ENCODE measurements at places on chromosomes 1 and 21. TPM values are rescaled to one million over a fixed set of nuclear protein-coding genes. Genes with fewer than 3 reads are reported as not detected.
A peak's percentile ranks its signal among the peaks of the same experiment; 100 is the strongest.

DNA sequence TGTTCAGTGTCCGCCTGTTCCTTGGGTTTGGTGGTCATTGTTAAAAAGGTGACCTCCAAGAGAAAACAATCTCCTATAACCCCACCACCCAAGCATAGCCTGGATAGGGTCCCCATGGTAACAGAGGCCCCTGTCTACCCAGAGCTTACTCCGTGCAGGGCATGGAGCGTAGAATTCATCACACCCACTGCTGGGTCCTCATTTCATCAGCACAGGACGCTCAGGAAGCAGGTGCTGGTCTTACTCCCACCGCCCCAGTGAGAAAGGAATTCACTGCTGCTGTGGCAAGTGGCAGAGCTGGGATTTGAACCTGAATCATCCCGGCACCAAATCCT, 37.0 kb downstream of the ARHGEF10L start:
- H3K27me3 ChIP-seq, result no peaks in the 10 kb centered on the region
- no peaks in the 10 kb centered on the region for H3K4me1 ChIP-seq
- DNase-seq, result no peak
- no peak overlapping the region for H3K27ac ChIP-seq
- no peak overlapping the region for H3K4me3 ChIP-seq

- no peak for DNase-seq
- H3K27ac ChIP-seq, result no peak overlapping the region
- H3K36me3 ChIP-seq, result peaks cover 9% of the 10 kb centered on the region
- peaks cover 19% of the 10 kb centered on the region for H3K4me1 ChIP-seq
- no peaks in the 10 kb centered on the region for H3K27me3 ChIP-seq
Observed at GRCh38 chr1:41513383-41513735, 28.9 kb upstream of the EDN2 start.

DNA sequence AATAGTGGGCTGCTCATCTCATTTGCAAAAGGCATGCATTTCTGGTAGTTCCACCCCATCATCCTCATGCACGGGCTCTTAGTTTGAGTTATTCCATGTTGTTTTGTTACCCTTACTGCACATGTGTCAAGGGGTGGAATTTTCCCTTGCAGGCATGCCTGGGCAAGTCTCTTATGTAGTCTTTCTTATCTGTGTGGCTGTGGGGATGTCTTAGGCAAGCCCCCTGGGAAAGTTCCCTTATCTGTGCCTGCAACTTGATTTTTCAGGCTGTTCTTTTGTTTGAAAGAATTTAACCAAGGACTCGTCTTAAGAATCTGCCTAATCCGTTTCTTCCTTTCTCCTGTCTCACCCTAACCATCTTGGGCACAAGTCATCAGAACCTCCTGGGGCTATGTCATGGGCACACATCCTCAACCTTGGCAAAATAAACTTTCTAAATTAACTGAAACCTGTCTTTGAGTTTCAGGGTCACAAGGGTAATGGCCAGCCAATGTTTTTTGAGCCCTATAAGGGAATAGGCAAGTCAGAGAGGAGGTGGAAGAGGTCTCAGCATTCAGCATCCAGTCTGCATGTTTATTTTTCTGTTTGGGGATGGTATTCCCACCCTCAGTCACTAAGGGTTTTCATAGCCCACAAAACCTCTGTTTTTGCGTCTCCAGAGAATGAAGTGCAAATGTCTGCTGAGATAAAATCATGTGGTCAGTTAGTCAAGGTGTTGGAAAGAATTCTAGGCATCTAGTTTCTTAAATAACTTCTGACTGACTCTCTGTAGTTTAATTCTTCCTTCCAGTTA, 579.7 kb downstream of the PLA2G4A start:
- H3K36me3 ChIP-seq, result no peaks in the 10 kb centered on the region
- H3K4me3 ChIP-seq, result no peak overlapping the region
- no peak overlapping the region for H3K27ac ChIP-seq
- no peak for DNase-seq
- no peaks in the 10 kb centered on the region for H3K4me1 ChIP-seq

GRCh38 chr1:33984906-33985565, 121.2 kb downstream of the HMGB4 start:
- peaks cover 16% of the 10 kb centered on the region for H3K4me1 ChIP-seq
- peaks cover 7% of the 10 kb centered on the region for H3K36me3 ChIP-seq
- DNase-seq, result no peak
- no peak overlapping the region for H3K4me3 ChIP-seq
- peak overlapping the region; percentile 45 for H3K27ac ChIP-seq
- no peaks in the 10 kb centered on the region for H3K27me3 ChIP-seq

- H3K4me3 ChIP-seq, result no peak overlapping the region
- H3K27me3 ChIP-seq, result peaks cover 24% of the 10 kb centered on the region
- H3K27ac ChIP-seq, result no peak overlapping the region
- H3K4me1 ChIP-seq, result no peaks in the 10 kb centered on the region
Observed at GRCh38 chr1:116262207-116262994, 110.6 kb upstream of the ATP1A1 start.

- H3K27me3 ChIP-seq, result no peaks in the 10 kb centered on the region
- peak overlapping the region; percentile 93 for H3K27ac ChIP-seq
- no peaks in the 10 kb centered on the region for H3K36me3 ChIP-seq
- H3K4me1 ChIP-seq, result peaks cover 27% of the 10 kb centered on the region
- peak overlapping the region; percentile 78 for H3K4me3 ChIP-seq
- DNase-seq, result peak; percentile 100
Observed at GRCh38 chr1:234997201-234997895, 131.3 kb downstream of the TOMM20 start.

GRCh38 chr1:22133931-22134324, 9.0 kb downstream of the WNT4 start:
- no peak overlapping the region for H3K27ac ChIP-seq
- H3K36me3 ChIP-seq, result no peaks in the 10 kb centered on the region
- peaks cover 12% of the 10 kb centered on the region for H3K4me1 ChIP-seq
- DNase-seq, result no peak

- DNase-seq, result no peak
- no peak overlapping the region for H3K27ac ChIP-seq
- H3K4me1 ChIP-seq, result peaks cover 11% of the 10 kb centered on the region
Observed at GRCh38 chr1:165960881-165961280, 133.5 kb downstream of the UCK2 start.

DNA sequence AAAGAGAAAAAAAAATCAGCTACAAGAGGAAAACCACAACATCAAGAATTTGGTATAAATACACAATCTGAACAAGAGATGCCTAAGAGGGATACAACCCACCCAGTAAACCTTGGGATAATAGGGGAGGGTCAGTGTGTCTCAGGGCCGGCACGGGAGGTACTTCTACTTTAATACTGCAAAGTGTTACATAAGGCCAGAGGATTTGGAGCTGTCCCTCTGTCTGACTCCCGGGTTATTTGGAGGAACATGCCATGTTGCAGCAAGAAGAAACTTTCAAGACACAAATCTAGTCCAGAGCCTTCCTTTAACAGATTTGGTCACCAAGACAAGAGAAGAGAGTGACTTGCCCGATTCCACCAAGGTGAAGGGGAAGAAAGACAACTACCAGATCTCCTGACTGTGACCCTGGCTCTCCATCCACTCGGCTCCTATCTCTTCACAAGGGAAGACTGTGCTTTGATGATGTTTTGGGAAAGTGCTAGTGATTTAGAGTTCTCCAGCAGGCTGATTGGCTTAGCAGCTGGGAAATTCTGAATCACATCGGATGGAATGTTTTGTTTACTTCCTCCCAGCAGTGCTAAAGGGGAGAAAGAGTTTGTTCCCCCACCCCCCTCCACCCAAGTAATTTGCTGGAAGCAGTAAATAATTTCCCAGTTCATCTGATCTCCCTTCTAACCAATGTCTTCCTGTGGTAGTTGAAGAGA, 29.3 kb downstream of the SGIP1 start:
- peak overlapping the region; percentile 99 for H3K27ac ChIP-seq
- peak overlapping the region; percentile 89 for H3K4me3 ChIP-seq
- H3K4me1 ChIP-seq, result peaks cover 91% of the 10 kb centered on the region
- H3K27me3 ChIP-seq, result peaks cover 13% of the 10 kb centered on the region

The ARMH1 gene
- not detected for total RNA-seq

The LRRC38 gene
- not detected for total RNA-seq

The IFNLR1 gene
- not detected for total RNA-seq

The CSRP1 gene
- total RNA-seq, result 603 TPM

The MCOLN3 gene
- not detected for total RNA-seq

The PPP1R15B gene
- total RNA-seq, result 27.4 TPM
